ENCODE measurements at places on chromosomes 7 and 10.

- DNase-seq = no peak
Observed at GRCh38 chr10:44510379-44511115, 125.7 kb upstream of the CXCL12 start.

DNA sequence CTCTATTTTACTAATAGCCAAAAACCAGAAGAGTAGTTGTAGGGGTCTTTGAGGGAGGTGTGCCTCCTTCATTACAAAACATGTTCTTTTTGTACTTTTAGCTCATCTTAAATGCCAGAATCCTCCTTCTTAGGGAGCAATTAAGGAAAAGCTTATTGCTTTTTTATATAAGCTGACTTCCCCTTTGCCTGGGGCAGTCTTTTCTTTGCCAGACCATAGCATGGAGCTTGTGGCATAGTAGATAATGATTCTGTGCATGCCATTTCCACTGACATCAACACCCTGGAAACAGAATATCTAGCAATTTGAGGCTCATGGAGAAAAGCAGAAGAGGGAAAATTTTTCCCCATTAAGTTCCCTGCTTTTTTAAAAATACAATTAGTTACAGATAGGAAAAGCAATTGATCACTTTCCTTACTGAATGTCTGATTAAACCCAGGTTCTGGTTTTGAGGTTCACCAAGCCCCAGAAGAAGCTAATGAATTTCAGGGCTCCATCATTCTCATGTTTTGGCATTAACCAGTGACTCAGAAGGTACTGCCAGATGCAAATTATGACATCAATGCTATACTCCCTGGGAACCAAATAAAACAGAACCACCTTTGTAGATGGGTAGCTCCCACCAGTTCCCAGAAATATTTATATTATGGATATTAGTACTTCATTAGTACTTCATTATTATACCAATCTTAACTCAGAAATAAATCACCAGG, 410.6 kb downstream of the KCNMA1 start:
- no peak for DNase-seq

- DNase-seq = no peak
Observed at GRCh38 chr7:154613811-154614210, 389.1 kb downstream of the PAXIP1 start.

DNA sequence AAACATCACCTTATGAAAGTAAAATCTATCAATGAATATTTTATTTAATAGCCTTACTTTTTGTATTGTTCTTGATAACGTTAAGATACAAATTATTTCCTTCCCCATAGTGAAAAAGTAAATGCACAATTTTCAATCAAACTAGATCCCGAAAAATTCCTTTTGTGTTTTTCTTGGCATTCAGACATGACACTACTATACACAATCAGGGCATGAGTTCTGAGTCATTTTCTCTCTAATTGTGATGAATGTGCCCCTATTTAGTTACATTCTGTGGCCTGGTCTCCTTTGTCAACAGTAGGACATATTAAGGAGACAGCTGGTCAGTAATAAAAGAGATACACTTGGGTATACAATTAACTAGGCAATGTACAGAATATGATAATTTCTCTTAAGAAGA, 19.8 kb downstream of the COL1A2 start:
- no peak for DNase-seq

- no peak for DNase-seq
Observed at GRCh38 chr7:93828260-93828659, 62.3 kb downstream of the TFPI2 start.

DNA sequence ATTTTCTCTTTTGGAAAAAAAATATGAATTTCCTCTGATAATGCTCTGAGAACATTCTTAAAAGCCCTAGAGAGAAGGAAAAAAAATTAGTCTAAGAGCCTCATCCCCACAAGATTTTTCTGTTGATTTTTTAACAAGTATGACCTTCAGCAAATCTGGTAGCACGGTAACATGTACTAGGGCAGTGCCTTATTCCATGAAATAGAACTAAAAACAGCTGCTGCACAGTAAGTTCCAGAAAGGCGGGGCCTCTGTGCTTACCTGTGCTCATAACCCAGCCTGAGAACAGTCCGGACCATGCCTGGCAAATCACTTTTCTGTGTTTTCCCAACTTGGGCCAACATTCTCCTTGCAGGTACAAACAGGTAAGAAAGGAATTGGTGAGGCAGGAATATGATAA, 519.1 kb upstream of the AKR1E2 start:
- no peak for DNase-seq

- no peak for DNase-seq
Observed at GRCh38 chr7:73704640-73705550, 14.6 kb downstream of the STX1A start.

GRCh38 chr7:131358636-131359035, 31.0 kb downstream of the MKLN1 start:
- DNase-seq = no peak

DNA sequence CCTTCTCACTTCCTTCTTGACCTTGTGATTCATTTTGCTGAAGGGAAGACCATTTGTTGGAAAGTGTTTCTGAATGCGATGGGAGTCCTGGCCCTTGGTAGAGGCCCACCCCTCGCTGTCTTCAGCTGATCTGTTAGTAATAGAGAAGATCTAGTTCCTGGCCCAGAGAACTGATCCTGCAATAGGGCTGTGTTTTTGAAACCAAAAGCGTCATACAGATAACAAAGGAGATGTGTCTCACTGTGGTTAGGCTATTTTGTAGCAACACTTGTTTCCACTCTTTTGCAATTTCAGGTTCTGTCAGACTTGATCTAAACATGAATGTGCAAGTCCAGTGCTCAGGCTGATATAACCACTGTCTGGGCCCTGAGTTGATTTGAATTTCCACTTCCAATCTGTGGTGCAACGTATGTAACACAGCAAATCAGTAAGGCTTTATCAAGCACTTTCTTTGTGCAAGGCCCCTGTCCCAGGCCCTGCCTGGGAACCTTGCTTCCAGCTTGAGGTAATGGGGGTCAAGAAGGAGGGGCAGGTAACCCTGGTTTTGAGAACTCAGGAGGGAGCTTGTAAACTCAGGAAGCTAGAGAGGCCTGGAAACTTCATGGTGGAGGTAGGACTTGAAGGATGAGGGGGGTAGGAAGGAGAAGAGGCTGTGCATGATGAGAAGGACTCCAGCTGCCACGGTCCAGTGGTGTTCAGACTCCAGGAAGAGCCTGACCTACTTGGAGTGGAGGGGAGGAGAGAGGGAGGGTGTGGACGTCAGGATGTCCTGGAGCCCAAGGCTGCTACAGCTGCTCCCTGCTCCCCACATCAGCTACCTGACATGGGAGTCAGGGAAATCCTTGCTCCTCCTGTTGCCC, 42.2 kb upstream of the SRGN start:
- DNase-seq = no peak

- no peak for DNase-seq
Observed at GRCh38 chr10:558364-558763, 131.1 kb downstream of the DIP2C start.

- no peak for DNase-seq
Observed at GRCh38 chr10:19097151-19097550, 48.5 kb downstream of the MALRD1 start.

DNA sequence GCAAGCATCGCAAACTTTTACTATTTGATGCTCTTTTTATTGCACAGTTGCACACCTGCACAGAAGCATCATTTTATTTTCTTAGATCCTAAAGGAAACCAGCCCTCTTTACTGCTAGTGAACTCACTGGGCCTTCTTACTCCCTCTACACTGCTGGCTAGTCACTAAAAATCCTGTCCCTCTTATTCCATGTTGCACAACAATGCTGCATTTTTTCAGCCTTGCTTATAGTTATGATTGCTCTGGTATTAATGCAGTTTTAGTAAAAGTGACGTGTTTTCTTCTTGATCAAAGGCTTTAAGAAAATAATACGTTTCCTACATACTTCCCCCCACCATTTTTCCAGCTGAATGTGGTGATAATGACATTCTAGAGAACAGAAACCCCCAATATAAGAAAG, 132.9 kb upstream of the FAM3C start:
- no peak for DNase-seq

DNA sequence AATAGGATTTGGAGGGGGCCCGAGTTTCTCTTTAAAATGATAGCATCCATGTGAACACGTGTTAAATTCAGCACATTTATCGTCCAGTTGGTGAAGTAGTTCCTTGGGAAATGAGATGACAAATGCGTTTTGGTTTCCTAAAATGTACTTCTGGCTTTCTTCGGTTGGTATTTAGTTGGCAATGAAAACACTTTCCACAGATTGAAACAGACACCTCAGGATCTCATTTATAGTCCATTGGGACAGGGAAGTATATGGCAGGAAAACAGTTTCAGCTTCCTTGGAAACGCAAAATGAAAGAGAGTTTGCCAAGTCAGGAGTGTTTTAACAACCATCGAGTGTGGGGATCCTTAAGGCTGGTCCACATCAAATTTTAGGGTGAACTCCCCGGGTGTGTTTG, 19.4 kb upstream of the LYZL1 start:
- no peak for DNase-seq

DNA sequence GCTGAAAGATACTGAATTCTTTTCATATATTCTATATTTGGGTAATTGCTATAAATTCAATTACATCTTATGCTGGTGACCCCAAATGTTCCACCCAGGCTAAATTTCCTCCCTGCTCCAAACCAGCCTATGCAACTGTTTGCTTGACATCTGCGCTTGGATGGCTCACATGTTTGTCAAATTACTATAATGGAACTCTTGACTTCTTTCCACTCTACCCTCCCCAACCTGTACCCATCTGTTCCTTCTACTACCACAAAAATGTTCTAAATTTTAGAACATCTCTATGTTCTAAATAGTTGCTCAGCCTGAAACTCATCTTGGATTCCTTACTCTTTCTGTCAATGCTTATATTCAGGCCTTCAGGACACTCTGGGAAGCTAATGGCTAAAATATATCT, 249.9 kb upstream of the SMIM30 start:
- DNase-seq = no peak

GRCh38 chr7:155593461-155594162, 47.3 kb upstream of the CNPY1 start:
- DNase-seq = no peak

DNA sequence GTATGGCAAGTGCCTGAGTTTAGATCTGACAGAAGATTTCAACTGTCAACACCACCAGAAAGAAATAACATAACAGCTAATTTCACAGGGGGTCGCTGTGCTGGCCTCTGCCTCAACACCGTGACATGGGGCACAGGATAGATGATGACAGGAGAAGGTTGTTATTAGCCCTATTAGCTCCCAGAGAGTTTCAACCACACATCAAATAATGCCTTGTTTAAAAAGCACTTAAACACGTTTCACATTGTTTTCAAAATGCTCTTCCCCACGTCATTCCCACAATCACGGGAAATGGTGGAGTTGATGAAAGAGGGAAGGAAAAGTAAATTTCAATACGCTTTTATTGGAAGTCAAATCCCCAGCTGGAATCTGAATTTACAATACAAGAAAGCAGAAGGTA, 184.7 kb downstream of the MAGI2 start:
- DNase-seq = no peak

DNA sequence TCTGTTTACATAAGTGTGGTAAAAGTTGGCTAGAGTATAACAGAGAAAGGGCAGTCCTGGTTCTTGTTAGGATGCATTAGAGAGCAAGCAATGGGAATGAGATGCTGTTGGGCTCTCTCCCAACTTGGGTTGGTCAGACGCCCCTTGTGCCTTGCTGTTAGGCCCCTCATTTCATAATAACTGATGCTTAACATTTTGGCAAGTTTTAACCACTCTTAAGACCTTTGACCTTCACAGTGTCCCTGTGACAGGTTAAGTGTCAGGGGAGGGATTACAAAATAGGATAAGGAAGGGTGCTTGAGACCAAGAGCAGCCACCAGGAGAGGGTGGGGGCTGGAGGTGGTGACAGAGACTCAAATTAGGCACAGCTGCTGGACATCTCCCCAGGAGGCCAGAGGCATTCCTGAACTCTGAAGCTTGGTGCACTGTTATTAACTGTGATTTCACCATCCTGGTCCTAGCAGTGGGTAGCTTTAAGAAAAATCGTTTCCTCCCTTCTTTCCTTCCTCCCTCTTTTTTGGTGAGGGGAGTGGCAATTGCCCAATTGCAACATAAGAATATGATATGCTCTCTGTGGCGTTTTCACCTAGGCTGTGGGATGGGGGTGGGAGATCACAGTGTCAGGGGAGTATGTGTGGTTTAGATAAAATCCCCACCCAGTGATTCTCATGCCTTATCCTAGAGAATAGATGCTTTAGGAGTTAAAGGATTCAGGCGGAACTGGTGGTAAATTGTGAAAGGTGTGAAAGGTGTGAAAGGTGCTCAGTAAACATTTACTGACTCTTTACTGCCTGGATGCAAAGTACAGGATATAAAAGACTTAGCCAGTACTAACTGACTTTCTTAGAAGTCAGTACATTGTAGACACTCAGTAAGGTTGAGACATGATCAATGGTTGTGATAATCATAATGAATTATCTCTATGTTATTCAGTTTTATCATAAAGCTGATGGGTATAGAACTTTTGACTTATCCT, 270.5 kb downstream of the BICC1 start:
- no peak for DNase-seq

DNA sequence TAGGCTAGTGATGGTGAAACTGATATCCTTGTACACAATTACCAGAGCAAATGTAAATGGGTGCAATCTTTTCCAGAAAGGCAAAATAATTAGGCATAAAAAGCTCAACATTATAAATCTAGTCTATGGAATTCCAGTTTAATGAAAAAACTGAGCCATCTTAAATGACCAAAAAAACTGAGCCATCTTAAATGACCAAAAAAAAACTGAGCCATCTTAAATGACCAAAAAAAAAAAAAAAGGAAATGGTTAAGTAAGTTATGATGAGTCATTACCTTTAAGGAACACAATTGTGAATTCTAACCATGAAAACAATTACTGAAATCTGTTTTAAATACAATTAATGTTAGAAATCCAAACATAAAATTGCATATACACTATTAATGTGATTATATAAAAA, 25.3 kb downstream of the USP6NL start:
- DNase-seq = no peak

GRCh38 chr10:100747456-100748230, 2.3 kb downstream of the PAX2 start:
- no peak for DNase-seq

- DNase-seq = no peak
Observed at GRCh38 chr10:5254488-5254887, 57.9 kb downstream of the AKR1C4 start.

GRCh38 chr10:132290631-132291030, 17.1 kb downstream of the STK32C start:
- no peak for DNase-seq

DNA sequence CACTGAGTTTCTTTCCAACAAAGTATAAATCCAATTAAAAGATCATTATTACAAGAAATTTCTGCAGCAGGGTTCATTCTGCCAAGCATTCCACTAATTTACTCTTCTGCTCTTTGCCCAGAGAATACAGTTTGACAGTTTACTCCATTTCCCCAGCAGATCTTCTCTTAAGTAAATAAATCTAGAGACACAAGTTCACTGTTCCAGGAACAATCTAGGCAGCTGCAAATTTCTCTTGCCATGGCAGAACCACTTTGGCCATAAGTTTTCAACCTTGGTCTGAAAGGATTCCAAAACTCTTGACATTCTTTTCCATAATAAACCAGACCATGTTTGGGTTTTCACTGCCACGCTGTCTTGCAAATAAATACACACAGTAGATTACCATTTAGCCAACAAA, 11.5 kb downstream of the RGS10 start:
- DNase-seq = no peak

- DNase-seq = no peak
Observed at GRCh38 chr7:4801839-4802231, 26.4 kb downstream of the AP5Z1 start.
